ENCODE measurements at places on chromosomes 1 and 21.

DNA sequence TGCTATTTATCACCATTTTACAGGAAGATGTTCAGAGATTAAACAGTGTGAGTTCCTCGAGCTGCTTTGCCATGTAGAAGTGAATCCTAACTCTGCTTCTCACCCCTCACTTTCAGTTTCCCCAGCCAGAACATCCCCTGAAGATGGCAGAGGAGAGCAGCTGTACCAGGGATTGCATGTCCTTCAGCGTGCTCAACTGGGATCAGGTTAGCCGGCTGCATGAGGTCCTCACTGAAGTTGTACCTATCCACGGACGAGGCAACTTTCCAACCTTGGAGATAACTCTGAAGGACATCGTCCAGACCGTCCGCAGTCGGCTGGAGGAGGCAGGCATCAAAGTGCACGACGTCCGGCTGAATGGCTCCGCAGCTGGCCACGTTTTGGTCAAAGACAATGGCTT is 16.9 kb downstream of the TENT5C start:
- DNase-seq = no peak

GRCh38 chr1:46070164-46070814 is 62.1 kb downstream of the PIK3R3 start:
- no peak for DNase-seq

GRCh38 chr1:231517076-231517475 is 11.4 kb upstream of the TSNAX start:
- no peak for DNase-seq

DNA sequence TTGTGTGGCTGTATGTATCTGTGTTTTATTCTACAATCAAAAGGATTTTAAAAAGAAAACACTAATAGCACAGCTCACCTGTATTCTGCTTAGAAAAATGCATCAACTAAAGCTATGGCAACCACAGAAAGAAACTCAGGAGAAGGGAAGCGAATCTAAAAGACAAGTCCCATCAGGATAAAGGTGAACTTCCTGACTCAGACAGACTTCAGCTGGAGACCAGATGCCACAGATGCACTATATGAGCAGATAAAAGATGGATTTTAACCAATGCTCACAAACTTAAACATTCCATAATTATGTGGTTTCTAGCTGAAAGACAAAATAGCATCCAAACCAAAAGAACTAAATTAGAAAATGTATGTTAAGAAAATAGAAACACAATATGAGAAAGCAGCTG is 231.0 kb downstream of the RERE start:
- no peak for DNase-seq

DNA sequence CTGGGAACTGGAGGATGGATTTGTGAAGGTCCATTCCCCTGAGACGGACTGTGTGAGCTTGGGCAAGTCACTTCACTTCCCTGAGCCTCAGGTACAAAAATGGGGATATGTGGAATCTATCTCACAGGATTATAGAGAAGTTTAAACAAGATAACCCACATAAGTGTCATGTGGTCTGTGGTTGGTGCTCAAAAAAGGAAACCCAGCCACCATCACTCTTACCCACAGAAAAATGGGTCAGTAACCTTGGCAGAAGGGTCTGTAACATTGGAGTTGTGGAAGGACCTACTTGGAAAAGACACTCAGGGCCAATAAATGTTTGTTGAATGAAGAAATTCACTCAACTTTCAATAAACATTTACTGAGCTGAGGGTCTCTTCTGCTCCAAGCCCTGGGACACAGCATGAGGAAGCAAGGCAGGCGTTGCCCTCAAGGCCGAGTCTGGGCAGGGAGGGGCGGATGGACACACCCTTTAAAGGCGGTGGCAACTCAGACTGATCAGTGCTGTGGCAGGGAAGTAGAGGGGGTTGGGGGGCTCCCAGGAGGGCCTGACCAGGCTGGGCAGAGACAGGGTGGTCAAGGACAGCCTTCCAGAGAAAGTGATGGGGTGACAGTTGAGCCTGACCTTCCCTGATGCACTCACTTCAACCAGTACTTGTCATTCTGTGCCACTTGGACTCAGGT is 66.7 kb upstream of the ACOT11 start:
- DNase-seq = no peak

DNA sequence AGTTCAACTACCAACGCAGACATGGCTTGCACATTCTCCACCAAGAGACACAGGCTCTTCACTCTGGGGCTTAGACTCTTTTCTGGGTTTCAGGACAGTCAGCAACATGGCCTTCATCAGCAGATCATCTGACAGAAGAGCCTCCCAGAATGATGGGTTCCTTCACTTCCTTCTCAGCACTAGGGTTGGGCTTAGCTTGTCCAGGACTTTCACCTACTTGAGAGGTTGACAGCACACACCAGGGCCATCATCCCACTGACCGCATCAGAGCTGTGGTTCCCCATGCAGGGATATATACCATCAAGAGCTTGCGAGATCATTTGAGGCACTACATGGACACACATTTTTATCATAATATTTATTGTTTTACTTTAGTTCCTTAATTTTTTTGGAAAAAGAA is 10.4 kb upstream of the NCF2 start:
- DNase-seq = no peak

DNA sequence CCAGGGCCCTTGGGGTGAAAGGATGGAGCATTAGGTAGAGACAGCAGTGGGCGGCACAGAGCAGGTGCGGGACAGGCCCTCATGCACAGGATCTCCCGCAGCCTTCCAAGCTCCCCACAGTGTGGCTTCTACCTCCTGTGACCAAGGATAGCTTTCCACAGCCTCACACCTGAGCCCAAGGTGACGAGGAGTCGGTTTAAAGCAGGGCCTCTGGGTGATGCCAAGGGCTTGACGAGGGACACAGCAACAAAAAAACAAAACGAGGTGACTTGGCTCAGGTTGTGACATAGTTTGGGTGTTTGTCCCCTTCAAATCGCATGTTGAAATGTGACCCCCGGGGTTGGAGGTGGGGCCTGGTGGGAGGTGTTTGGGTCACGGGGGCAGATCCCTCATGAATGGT is 15.3 kb downstream of the RSPH1 start:
- no peak for DNase-seq

GRCh38 chr1:222931023-222931422 is 116.2 kb downstream of the DISP1 start:
- DNase-seq = no peak

DNA sequence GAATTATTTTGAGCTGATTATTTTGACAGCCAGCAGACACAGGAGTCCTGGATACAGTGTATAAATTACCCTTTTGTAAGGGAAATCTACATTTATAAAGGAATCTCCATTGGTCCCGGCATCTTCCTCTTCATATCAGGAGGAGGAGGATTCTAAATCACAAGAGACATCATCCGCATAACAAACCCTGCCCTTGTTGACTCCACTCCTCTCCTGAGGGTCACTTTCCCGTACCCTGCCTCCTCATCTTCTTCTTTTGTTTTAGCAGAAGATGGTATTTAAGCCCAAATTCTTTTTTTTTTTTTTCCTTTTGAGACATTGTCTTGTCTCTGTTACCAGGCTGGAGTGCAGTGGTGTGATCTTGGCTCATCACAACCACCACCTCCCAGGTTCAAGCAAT is 14.6 kb upstream of the PKNOX1 start:
- DNase-seq = no peak

- no peak for DNase-seq
These were observed 53.8 kb upstream of the PRDX6 start for GRCh38 chr1:173423291-173423690.

- no peak for DNase-seq
These were observed 59.0 kb downstream of the SYT6 start for GRCh38 chr1:114094675-114095074.

- no peak for DNase-seq
These were observed 16.8 kb upstream of the CD58 start for GRCh38 chr1:116587501-116588227.

GRCh38 chr1:197909384-197909783 is 7.0 kb downstream of the C1orf53 start:
- no peak for DNase-seq

DNA sequence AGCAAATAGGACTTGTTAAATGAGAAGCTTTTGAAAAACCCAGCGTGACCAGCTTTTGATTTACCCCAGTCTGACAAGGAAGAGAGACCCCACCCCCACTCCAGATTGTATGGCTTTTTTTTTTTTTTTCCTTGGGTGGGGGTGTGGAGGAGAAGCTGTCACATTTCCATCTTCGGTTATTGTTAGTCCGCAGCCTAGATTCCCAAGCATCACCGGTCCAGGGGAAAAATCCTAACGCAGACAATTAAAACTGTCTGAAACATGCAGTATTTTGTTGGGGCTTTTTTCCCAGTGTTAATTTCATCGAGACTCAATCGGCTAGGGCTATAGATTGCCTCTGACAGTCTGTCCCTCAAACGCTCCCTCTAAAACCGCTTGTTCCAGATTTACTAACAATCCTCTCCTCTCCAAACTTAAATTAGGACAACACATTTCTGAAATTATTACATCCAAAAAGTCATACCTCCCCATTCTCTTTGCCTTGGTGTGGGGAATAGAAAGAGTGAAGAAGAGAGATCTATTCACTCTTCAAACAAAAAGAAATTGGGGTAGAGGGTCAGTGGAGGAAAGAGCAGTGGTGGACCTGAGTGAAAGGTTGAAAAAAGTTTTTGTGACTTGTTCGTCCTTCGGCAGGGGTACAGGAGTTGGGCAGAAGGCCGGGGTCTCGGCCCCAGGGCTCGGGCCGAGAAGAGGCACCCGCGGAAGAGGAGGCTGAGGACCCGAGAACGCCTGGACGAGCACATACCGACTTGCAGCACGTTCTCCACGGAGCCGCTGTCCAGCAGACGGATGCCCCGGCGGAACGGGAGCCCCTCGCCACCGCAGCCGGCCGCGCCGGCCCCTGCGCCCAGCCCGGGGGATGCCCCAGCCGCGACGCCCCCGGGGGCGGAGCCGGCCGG is 1.1 kb downstream of the ZSWIM5 start:
- DNase-seq = no peak

- DNase-seq = no peak
These were observed 1995.8 kb downstream of the NCAM2 start for GRCh38 chr21:22993822-22994574.

- DNase-seq = no peak
These were observed 35.6 kb downstream of the MRPL39 start for GRCh38 chr21:25571726-25572121.

DNA sequence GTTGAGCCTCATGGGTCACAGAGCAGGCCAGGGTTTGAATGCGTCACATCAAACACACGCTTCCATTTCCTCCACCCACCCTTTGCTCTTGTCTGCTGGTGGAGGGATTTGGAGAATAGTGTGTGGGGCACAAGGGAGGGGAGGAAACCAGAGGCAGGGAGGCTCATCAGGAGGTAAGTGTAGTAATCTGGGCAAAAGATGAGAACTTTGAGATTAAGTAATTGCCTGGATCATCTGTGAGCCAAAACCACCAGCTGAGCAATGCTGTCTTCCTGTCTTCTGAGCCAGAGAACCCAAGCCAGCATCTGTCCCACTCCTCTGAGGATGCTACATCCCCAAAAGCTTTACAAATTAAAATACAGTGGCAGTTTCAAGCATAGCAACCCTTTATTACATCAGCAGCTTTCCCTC is 45.2 kb downstream of the C8B start:
- DNase-seq = no peak

- DNase-seq = no peak
These were observed 206.1 kb downstream of the KAZN start for GRCh38 chr1:14804626-14805025.

GRCh38 chr1:12113433-12114339 is 50.6 kb downstream of the TNFRSF8 start:
- DNase-seq = no peak

GRCh38 chr1:82449506-82450057 is 648.8 kb downstream of the ADGRL2 start:
- no peak for DNase-seq

DNA sequence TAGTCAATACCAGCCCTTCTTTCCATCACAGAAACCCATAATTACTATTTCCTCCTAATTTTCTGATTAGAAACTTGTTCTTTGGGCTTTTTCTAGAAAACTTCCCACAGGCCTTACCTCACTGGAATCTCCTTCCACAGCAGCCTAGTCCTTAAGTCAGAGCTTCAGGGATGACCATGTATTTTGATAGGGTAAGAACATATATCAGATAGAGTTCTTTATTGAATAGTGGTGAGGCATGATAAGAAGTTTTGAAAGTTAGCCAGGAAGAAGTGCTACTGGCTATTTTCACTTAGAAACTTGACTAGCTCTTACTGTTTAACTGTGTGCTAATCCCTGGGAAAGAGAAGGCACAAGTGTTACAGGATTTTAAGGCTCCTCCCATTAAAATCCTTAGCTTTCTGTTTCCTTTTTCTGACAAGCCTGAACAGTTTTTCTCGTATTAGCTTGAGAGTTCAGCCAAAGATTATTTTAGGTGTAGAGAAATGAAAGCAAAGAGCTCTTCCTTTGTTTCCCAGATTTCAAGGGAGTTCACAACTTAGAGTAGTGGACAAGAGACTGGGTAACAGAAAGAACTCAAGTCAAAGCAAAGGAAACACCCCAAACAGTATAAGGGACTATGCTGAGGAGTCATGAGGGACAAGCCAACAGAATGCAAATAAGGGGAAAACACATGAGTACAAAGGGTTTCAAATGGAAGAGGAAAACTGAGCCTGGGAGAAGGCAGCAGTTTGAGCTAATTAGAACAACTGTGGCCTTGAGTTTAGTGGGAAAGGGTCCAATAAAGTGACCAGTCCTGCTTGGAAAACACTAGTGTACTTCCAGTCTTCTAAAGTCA is 37.2 kb upstream of the AIM2 start:
- no peak for DNase-seq

All from GOT3 (cell line).